A673 (cell line): ENCODE measurements at places on chromosomes 5 and 9. TPM values are rescaled to one million over a fixed set of nuclear protein-coding genes. Genes with fewer than 3 reads are reported as not detected.

DNA sequence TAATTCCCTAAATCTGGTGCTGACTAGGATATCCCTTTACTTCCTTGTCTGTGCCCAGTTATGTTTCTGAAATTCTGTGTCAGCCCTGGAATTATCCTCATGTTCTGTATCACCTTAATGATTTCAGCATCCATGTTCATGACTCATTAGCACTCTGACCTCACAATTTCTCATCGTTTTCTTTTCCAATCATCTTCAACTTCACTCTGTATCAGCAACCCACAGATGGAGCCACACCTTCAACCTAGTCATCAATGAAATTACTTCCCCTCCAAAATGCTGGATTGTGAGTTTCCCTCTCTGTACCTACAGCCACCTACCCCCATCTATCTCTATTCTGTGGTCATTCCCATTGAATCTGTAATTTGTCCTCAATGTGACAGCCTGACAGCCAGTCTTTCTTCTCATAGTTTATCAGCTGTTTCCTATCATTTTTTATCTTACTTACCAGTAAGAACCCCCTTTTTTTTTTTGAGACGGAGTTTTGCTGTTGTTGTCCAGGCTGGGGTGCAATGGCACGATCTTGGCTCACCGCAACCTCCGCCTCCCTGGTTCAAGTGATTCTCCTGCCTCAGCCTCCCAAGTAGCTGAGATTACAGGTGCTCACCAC, 3.1 kb upstream of the IL6ST start:
- DNase-seq = no peak

DNA sequence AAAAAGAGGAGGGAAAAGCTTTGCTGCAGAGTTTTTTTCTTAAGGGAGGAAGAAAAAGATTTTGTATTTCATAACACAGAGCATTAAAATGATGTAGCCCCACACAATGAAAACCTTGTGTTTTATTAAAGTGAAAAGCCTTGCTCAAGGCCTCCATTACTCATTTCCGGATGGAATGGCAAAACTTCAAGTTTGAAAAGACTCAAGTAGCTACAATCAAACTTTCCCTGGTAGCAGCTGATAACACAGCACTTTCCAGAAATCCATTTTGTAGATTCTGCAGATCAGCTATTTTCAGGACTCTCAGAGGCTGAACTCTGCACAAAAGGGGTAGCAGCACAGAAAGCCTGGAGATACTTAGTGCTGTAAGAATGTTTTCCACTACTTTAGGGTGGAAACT, 374.8 kb downstream of the NFIB start:
- DNase-seq = peak; percentile 53

- DNase-seq = no peak
Observed at GRCh38 chr9:98302150-98302549, 46.7 kb upstream of the TBC1D2 start.

DNA sequence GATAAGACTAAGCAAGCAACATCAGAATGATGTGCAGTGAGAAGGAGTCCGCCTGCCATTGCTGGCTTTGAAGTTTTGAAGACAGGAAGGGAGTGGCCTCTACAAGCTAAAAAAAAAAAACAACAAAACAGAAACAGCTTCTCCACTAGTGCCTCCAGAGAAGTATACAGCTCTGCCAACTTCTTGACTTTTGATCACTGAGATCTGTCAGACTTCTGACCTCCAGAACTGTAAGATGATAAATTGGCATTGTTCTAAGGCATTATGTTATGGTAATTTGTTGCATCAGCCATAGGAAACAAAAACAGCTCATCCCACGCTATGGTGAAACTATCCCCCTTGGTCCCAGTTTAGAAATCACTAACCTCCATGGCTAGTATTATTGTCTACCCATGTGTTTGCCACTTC, 131.0 kb upstream of the VCAN start:
- DNase-seq = no peak

NKD2 gene
- total RNA-seq = 22.9 and 23.5 TPM in 2 replicates

AQP3 gene
- 0.37 and 0.43 TPM in 2 replicates for total RNA-seq

- no peak for DNase-seq
Observed at GRCh38 chr5:62100201-62100600, 205.8 kb upstream of the KIF2A start.

SLC6A18 gene
- not detected in 2 replicates for total RNA-seq

INSL4 gene
- not detected in 2 replicates for total RNA-seq

GRCh38 chr5:1824903-1825841, 24.0 kb downstream of the NDUFS6 start:
- no peak for DNase-seq

OR1Q1 gene
- total RNA-seq = not detected in 2 replicates
